ENCODE measurements at places on chromosomes 6 and 20.

- DNase-seq, result no peak
Measured at GRCh38 chr20:59625214-59625922, 21.0 kb downstream of the PHACTR3 start.

DNA sequence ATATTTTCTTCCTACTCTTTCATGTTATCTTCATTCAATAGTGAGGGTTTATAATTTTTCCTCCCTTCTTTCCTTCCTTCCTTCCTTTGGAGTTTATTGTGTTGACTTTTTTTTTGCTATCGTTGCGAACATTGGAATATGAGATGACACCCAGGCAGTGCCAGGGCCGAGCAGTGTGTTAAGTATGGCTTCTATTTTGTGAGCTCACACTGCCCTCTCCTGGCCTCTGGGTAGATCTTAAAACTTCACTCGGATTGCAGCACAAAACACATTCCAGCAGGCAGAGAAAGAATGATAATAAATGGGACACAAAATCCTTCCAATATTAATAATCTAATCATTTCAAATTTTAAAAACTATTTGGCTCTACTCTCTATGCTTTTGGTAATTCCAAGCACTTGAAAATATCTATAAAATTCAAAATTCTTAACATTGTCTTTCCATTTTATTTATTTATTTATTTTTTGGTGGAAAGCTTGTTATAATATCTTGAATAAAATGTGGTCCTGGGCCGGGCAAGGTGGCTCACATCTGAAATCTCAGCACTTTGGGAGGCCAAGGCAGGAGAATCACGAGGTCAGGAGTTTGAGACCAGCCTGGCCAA is 147.4 kb upstream of the OLIG3 start:
- DNase-seq, result peak; percentile 67

GRCh38 chr6:135465307-135465706 is 32.2 kb downstream of the AHI1 start:
- DNase-seq, result no peak

GRCh38 chr6:48075181-48075580 is 35.8 kb downstream of the PTCHD4 start:
- DNase-seq, result no peak

- no peak for DNase-seq
Measured at GRCh38 chr6:106452628-106453027, 92.1 kb downstream of the CRYBG1 start.

- no peak for DNase-seq
Measured at GRCh38 chr6:65064844-65065243, 642.2 kb downstream of the EYS start.

DNA sequence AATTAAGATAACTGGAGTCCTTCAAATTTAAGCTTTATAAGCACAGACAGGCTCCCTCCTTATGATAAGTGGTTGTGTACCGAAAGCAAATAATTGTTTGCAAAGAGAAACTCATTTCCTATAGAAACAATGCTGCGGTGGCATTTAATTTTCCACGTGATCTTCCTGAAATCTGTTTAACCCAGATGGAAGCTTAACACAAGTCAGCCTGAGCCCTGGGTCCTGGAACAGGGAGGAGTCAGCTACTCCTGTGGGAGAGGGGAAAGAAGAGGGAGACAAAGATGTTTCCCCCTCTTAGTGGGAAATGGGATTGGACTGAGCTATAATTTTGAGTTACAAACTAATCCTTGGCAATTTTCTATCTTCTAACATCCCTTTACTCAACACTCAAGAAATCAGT is 136.5 kb downstream of the ELOVL4 start:
- DNase-seq, result no peak

GRCh38 chr6:6697620-6698019 is 109.1 kb downstream of the LY86 start:
- DNase-seq, result no peak

DNA sequence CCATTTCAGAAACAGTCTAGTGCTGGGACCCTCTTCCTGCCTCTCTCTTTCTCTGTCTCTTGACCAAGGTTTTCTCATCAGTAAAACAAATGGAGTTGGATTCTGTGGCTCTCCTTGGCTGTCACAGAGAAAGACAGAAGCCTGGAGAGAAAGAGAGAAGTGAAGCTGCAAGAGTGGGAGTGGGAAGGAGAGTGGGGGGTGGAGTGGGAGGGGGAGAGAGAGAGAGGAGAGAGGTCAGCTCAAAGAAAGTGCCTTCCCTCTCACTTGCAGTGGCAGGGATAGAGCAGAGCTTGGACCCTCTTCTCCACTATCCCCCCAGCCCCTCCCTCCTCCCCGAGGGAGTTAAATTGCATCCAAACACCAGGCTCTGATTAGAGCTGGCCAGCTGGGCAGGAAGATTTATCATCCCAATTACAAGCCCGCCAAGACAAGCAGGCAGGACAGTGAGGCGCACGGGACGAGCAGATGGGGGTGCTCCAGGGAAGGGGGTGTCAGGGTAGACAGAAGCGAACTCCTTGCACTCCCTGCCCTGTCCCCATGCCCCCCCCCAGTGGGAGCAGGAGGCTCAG is 74.3 kb downstream of the CD40 start:
- no peak for DNase-seq

Data from upper lobe of right lung (tissue), 1 donor.